ENCODE measurements at places on chromosomes 5 and 9.

DNA sequence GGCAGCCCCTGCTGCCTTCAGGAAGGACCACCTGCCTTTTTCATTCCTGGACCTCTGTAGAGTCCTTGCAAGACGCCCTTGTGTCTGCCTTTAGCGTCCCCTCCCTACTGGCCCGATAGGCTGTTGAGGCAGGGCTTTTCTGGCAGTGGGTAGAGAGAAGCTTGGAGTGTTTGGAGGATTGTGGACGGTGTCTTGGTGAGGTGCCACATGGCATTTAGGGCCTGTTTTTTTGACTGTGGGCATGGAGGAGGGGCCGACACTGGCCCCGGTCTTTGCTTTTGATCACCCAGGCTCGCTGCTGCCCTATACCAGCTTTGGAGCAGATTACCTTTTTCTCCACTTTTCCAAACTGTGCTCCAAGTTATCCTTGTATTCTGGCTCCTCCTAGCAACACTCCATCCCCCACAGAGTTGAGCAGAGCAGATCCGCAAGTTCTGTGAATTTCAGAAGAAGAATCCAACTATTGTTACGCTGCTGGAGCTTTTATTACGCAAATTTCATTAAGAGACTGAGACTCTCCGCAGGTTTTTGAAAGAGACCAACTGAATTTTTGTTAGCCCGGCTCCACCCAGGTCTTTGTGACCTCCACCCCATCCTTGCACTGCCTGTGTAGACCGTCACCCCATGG lies 34.8 kb upstream of the PRDM12 start:
- DNase-seq, result no peak

GRCh38 chr9:2872931-2873323 lies 29.0 kb upstream of the PUM3 start:
- no peak for DNase-seq

DNA sequence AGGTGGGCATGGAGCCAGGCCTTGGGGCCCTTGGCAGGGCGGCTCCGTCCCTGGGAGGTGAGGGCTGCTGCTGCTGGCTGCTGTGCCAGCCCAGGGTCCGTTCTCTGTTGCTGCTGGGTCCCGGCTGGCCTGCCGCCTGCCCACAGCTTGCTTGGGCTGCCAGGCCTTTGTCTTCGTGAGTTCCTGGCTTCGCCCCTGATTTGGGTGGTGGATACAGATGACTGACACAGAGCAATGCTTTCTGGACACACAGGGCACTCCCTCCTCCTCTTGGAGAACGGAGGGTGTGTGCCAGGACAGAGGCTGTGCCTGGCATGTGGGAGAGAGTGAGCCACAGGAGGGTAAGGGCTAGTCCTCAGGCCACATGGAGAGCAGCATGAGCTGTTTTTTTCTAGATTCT lies 166.1 kb downstream of the MACROH2A1 start:
- no peak for DNase-seq

DNA sequence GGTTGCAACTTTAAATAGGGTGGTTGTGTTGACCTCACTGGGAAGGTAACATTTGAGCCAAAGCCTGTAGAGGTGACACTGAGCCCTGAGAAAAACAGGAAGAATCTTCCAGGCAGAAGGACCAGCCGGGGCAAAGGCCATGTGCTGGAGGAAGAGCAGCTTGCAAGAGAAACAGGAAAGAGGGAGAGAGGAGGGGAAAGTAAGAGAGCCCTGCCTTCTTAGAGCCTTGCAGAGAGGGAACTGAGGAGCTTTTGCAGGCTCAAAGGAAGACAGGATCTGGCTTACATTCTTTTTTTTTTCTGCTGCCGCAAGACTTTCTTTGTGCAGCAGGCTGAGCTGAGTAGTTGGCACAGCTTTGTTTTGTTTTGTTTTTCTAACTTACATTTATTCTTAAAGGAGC lies 17.4 kb downstream of the C9orf153 start:
- no peak for DNase-seq

DNA sequence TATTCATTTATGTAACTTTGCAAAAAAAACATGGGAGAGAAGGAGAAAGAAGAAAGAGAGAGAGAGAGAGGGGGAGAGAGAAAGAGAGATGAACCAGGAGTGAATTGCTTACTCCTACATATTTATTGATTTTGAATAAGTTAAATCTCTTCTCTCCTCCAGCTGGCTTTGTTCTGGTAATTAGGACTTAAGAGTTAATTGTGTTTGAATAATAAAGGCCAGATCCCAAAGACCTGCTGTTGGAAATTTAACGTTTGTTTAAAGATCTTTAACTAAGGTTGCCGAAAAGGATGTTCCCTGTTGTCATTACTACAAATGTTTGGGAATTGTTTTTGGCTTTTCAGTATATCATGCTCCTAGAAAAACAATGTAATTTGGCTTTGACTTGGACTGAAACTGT lies 473.0 kb downstream of the TUSC1 start:
- no peak for DNase-seq

DNA sequence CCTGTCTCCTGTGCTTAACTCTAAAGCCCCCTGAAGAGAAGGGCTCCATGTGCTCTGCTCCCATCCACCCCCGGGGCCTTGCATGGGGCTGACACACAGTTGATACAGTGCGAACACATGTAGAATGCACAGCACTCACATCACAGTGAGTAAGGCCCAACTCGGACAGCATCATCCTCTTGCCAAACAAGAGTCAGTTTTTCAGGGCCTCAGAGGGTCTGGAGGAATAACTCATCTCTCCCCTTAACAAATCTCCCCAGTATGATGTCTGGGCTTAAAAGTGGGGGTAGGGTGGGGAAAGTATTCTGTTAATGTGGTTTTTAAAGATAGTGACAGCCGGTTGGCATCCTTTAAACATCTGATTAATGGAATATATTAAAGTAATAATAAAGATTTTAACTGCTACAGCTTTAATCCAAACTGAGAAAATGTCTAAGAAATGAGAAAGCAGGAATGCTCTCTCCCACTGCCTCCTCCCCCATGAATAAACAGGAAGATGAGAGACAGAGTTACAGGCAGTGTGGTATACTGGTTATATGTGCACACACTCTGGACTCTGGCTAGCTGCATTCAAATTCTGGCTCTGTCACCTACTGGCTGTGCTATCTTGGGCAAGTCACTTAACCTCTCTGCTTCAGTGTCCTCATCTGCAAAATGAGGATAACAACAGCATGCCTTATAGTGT lies 22.5 kb downstream of the APBA1 start:
- DNase-seq, result peak; percentile 70

Measured in AG10803 (cell line).